ENCODE measurements at places on chromosomes 2 and 18. TPM values are rescaled to one million over a fixed set of nuclear protein-coding genes. Genes with fewer than 3 reads are reported as not detected.

- DNase-seq = no peak
Observed at GRCh38 chr2:240958366-240959213, 39.8 kb upstream of the SNED1 start.

DNA sequence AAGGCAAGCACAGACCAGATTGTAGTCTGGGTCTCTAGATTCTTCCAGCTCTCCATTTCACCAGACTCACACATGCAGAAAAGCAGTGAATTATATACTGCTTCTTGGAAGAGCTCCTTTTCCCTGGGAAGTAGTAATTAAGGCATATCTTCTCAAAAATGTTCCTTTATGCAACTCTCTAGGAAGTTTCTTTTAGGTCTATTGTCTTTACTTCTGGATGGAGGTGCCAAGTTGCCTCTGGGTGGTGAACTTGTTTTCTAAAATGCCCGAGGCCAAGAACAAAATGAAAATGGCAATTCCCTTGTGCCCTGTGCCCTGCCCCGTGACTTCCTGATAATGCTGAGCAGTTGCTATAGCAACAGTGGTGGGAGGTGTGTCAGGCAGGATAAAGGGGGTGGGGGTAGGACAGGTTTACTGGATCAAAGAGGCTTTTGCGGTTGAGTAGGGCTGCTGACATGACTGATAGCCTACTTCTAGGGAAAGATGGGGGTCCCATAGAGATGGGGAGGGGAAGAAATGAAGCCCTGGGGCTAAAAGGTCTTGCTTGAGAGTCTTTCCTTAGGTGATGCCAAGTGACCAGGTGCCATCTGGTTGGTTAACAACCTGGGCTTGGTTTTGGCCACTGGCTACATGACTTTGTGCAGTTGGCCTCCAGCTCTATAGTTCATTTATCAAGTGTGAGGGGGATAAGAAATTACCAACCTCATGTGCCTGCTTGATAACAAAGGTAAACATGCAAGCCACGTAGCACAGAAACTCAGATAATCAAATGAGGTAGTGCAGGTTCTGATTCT, 11.8 kb downstream of the IGFBP2 start:
- no peak for DNase-seq

DNA sequence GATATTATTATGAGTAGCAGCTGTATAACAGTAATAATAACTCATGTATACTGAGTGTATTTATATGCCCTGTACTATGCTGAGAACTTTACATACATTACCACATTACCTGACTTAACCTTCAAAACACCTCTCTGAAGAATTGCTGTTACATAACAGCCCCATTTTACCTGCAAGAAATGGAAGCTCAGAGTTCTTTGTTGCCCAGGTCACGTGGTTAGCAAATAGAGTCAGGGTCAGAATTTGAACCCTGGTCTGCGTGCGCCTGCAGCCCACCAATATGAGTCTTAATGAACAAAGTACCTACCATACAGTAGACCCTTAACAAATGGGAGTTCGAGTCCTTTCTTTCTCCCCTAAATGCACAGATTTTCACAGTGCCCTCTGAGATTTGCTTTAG, 101.9 kb downstream of the MCFD2 start:
- no peak for DNase-seq

DNA sequence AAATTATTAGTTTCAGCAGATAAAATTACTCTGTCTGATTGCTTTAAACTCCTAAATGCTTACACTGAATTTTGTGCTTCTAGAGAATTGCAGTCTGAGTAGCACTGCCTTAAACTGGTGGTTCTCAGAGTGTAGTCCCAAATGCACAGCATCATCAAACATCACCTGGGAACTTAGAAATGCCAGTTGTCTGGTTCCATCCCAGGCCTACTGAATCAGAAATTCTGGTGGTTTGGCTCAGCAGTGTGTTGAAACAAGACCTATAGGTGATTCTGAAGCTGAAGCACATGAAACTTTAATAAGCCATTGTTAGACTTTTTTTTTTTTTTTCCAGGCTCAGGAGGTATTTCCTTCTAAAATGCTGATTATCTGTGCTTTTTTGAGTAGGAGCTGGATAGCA, 22.0 kb downstream of the EPC2 start:
- DNase-seq = no peak

GRCh38 chr18:40413160-40413559, 1541.9 kb upstream of the PIK3C3 start:
- peak; percentile 7 for DNase-seq

GRCh38 chr2:10333247-10333613, 30.5 kb downstream of the HPCAL1 start:
- no peak for DNase-seq

GRCh38 chr18:23968638-23969604, 45.6 kb upstream of the TTC39C start:
- DNase-seq = no peak

GRCh38 chr2:231604101-231604684, 11.5 kb downstream of the TEX44 start:
- DNase-seq = no peak

Gene EMX1
- total RNA-seq = not detected

- peak; percentile 3 for DNase-seq
Observed at GRCh38 chr2:51013079-51013932, 18.6 kb downstream of the NRXN1 start.

- no peak for DNase-seq
Observed at GRCh38 chr2:96336104-96336775, 674 bp downstream of the NCAPH start.

Gene ALK
- total RNA-seq = not detected

GRCh38 chr2:126715111-126715510, 59.2 kb downstream of the GYPC start:
- DNase-seq = no peak

Measured in H4 (cell line).